ENCODE measurements at places on chromosomes 1 and 21. TPM values are rescaled to one million over a fixed set of nuclear protein-coding genes. Genes with fewer than 3 reads are reported as not detected.

GRCh38 chr1:10101929-10102328, 69.2 kb downstream of the UBE4B start:
- H3K27me3 ChIP-seq, result no peaks in the 10 kb centered on the region
- no peak for DNase-seq
- H3K36me3 ChIP-seq, result peaks cover 9% of the 10 kb centered on the region
- H3K27ac ChIP-seq, result no peak overlapping the region

DNA sequence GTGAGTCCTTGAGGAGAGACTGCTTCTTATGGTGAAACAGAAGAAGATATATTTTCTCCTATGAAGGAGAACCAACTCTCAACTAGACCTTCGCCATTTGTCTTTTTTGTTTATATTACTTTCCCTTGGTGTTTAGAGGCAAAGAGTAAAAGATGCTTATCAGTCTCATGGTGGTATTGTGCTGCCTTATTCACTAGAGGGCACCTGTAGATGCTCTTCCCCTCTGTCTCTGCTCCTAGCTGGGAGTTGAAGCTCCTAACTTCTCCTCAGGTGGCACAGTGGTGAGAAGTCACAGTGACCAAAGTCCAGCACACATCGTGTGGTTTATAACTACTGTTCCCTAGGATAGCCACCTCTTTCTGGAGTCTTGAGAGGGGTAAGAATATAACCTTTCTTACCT, 1359.6 kb downstream of the PLA2G4A start:
- no peak overlapping the region for H3K27ac ChIP-seq
- H3K27me3 ChIP-seq, result no peaks in the 10 kb centered on the region
- H3K36me3 ChIP-seq, result no peaks in the 10 kb centered on the region
- H3K4me1 ChIP-seq, result no peaks in the 10 kb centered on the region
- DNase-seq, result no peak

- H3K4me3 ChIP-seq, result no peak overlapping the region
- H3K27ac ChIP-seq, result no peak overlapping the region
- peaks cover 19% of the 10 kb centered on the region for H3K4me1 ChIP-seq
- DNase-seq, result no peak
Measured at GRCh38 chr1:38815903-38816627, 43.5 kb downstream of the RRAGC start.

DNA sequence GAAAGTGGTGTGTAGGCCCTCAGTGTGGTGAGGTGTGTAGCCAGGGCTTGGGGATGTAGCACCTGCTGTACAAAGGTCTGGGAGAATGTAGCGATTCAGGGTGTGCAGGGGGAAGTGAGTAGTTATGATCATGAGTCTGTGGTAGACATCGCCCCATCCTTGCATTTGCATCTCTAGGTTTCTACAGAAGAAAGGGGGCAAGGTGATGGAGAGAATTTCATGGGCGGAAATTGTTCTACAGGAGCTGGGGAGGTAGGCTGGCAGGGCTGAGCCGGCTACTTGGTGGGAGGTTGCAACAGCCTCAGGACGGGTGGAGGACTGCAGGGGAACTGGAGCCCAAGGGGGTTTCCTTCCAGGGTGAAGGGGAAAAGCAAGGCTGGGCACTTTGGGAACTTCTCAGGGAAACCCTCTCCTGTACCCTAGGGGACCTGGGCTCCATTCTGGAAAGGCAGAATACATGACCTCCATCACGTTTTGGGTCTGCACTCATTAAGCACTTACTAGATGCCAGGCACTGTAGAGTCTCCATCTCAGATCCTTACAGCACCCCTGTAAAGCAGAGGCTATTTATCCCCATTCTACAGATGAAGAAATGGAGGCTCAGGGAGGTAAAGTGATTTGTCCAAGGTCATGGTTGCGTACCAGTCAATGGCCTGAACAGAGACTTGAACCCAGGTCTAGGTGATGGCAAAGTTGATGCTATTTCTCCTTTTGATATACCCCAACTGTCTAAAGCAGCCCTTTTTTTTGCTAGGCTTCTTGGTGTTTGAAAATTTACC, 14.5 kb upstream of the TNFRSF1B start:
- H3K4me1 ChIP-seq, result peaks cover 5% of the 10 kb centered on the region
- no peak overlapping the region for H3K27ac ChIP-seq
- no peak overlapping the region for H3K4me3 ChIP-seq
- no peaks in the 10 kb centered on the region for H3K36me3 ChIP-seq

GRCh38 chr1:95793893-95794292, 559.9 kb downstream of the RWDD3 start:
- H3K4me3 ChIP-seq, result no peak overlapping the region
- DNase-seq, result peak; percentile 40
- no peaks in the 10 kb centered on the region for H3K27me3 ChIP-seq
- no peaks in the 10 kb centered on the region for H3K4me1 ChIP-seq

The CYP2J2 gene
- total RNA-seq, result 0.19 TPM

- DNase-seq, result peak; percentile 79
- H3K27ac ChIP-seq, result no peak overlapping the region
- H3K4me1 ChIP-seq, result no peaks in the 10 kb centered on the region
- H3K4me3 ChIP-seq, result no peak overlapping the region
- no peaks in the 10 kb centered on the region for H3K36me3 ChIP-seq
Measured at GRCh38 chr1:201119206-201120197, 7.3 kb upstream of the CACNA1S start.

GRCh38 chr1:115317101-115318012, 20.7 kb downstream of the NGF start:
- H3K4me1 ChIP-seq, result no peaks in the 10 kb centered on the region
- no peaks in the 10 kb centered on the region for H3K27me3 ChIP-seq
- DNase-seq, result no peak
- no peak overlapping the region for H3K4me3 ChIP-seq
- H3K36me3 ChIP-seq, result no peaks in the 10 kb centered on the region

DNA sequence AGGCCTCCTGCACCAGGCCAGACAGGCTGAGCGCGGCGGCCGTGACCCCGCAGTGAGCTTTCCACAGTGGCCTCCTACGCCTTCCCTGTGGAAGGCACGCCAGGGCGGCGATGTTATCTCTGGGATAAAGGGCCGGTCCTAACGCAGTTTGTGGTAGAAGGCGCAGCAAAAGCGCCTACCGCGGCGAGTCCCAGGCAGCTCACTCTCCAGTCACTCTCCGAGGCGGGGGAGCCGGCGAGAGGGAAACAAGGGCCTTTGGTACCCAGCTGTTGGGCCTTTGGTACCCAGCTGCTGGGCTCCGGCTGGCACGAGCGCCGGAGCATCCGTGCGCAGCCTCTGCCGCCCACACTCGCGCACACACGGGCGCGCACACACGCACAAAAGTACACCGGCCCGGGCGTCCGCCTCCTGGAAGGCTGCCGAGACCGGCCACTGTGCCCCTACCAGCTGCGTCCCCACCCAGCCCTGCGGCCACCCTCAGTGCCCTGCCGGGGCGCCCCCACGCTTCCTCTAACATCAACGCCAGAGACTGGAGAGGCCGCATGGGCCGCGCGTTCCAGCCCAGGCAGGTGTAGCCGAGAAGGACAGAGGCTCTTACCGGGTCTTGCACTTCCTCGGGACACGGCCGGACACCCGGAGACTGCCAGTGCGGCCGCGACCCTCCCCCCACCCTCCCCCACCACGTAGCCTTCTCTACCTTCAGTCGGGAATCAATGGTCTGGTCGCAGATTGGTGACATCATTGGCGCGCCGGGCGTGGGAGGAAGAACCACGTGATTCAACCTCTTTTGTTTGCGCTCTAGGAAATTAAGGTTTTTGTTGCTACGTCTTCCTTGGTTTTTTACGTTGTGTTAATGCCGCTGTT, 19.5 kb upstream of the ADAR start:
- H3K4me3 ChIP-seq, result peak overlapping the region; percentile 88
- peaks cover 7% of the 10 kb centered on the region for H3K4me1 ChIP-seq
- H3K36me3 ChIP-seq, result no peaks in the 10 kb centered on the region
- peak overlapping the region; percentile 8 for H3K27ac ChIP-seq
- H3K27me3 ChIP-seq, result peaks cover 9% of the 10 kb centered on the region

The SPRR2F gene
- not detected for total RNA-seq

Measured in neural progenitor cell (in vitro differentiated cells).